A673 (cell line): ENCODE measurements at places on chromosomes 3 and 15. TPM values are rescaled to one million over a fixed set of nuclear protein-coding genes. Genes with fewer than 3 reads are reported as not detected.

DNA sequence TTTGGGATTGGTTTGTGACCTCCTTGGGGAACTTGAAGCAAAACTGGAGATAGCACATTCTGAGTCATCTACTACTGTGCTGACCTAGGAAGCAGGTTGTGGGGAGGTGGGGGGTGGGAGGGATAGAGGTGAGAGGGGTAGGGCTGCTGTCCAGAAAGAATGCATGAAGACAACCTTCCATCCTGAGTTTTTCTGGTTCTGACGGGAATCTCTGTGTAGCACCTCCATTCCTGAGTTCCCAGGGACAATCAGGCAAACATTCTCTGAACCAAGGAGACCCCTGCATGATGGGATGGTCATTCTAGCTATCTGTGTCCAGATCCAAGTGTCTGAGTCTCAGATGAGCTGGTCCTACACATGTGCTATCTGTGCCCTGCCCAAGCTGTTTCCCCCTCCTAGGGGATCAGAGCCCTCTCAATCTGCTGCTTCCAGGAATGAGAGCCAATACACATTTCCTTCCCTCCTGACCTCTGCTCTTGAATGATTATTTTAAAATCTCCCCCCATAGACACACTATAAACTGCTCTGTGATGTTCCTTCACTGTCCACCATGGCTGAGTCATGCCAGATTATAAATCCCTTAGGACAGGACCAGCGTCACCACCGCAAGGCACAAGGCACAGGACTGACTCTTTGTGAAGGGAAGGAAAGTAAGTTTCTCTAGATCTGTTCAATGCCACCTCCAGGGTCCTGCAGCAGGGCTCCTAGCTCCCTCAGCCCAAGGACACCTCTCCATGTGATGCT, 2.2 kb upstream of the CD276 start:
- H3K36me3 ChIP-seq, result no peaks in the 10 kb centered on the region
- no peak overlapping the region for H3K27ac ChIP-seq
- no peaks in the 10 kb centered on the region for H3K27me3 ChIP-seq
- peaks cover 23% of the 10 kb centered on the region for H3K4me1 ChIP-seq
- no peak overlapping the region for H3K4me3 ChIP-seq
- no peak for DNase-seq

DNA sequence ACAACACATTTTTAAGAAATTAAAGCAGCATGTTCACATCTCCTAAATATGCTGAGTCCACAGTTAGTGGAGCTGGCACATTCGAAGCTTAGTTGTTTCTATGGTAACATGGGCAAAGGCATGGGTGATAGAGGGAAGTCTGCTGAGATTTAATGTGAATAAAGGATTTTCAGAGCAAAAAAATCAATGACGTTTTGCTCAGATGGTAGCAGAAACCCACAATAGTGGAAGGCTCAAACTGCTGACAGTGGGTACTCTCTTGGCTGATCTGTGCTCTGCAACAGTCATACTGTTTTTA, 795.1 kb upstream of the ARPP21 start:
- no peaks in the 10 kb centered on the region for H3K36me3 ChIP-seq
- no peaks in the 10 kb centered on the region for H3K27me3 ChIP-seq
- H3K4me3 ChIP-seq, result no peak overlapping the region
- peak; percentile 14 for DNase-seq

DNA sequence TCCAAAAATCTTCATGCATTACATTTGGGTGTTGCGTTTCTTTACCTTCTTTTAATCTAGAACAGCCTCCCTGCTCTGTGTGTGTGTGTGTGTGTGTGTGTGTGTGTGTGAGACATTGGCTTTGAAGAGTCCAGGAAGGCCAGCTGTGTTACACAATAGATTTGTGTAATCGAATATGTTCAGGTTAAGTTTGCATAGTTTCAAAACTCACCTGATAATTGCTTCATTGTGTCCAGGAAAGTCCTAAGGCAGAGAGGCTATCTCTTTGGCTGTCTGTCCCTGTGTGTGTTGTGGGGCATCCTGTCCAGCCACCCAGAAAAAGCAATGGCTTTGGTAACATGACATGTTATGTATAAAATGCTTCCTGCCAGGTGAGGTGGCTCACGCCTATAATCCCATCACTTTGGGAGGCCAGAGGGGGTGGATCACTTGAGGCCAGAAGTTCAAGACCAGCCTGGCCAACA, 37.5 kb downstream of the ZNF710 start:
- no peak overlapping the region for H3K4me3 ChIP-seq
- H3K36me3 ChIP-seq, result no peaks in the 10 kb centered on the region
- no peak overlapping the region for H3K27ac ChIP-seq
- DNase-seq, result no peak
- H3K4me1 ChIP-seq, result peaks cover 27% of the 10 kb centered on the region

DNA sequence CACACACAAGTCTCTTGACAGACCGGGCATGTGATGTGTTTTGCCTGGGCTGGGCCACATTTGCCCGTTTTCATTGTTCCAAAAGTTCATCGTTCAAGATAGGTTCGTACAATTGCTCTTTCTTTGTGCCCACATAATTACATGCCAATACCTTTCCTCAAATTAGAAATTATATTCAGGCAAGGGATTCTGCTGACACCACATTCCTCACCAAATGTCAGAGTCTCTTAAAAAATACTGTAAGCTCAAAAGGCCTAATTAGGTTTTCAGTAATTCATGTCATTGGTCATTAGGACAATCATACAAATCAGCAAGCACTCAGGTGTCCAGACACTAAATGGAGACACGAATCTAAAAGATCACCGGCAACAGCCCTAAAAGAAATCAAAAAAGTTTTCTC, 215.3 kb downstream of the ALCAM start:
- H3K27me3 ChIP-seq, result no peaks in the 10 kb centered on the region
- H3K27ac ChIP-seq, result no peak overlapping the region
- no peak overlapping the region for H3K4me3 ChIP-seq

- no peaks in the 10 kb centered on the region for H3K36me3 ChIP-seq
- H3K27me3 ChIP-seq, result no peaks in the 10 kb centered on the region
- H3K27ac ChIP-seq, result no peak overlapping the region
- no peak overlapping the region for H3K4me3 ChIP-seq
- DNase-seq, result no peak
Measured at GRCh38 chr15:89825271-89825940, 10.8 kb upstream of the ANPEP start.

Gene POPDC2
- total RNA-seq, result 0.72 and 0.99 TPM in 2 replicates

Gene TLR9
- total RNA-seq, result not detected in 2 replicates
